ENCODE measurements at places on chromosomes 12 and 14. TPM values are rescaled to one million over a fixed set of nuclear protein-coding genes. Genes with fewer than 3 reads are reported as not detected.

RAD51AP1 gene
- 76.0 TPM for total RNA-seq

OVCH1 gene
- total RNA-seq = 0.43 TPM

DNA sequence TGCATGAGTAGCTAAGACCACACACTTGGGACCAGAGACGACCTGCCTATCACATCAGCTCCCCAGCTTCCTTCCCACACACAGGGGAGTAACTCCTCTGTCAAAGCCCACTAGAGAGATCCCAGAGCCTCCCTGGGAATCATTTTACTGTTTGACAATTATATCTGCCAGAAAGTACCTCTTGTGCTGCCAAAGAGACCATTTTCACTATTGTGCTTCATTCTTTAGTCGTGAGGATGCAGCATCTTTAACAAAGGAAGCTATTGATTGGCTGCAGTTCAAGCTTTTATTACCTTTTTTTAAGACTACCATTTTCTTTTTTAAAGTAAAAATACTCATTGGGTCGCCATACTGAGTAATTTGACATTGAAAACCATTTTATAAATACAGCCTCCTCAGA lies 194.5 kb upstream of the RGS6 start:
- H3K36me3 ChIP-seq = peaks cover 51% of the 10 kb centered on the region
- no peak overlapping the region for H3K4me3 ChIP-seq
- no peak overlapping the region for H3K27ac ChIP-seq
- no peaks in the 10 kb centered on the region for H3K4me1 ChIP-seq
- H3K27me3 ChIP-seq = no peaks in the 10 kb centered on the region

RBM25 gene
- 121 TPM for total RNA-seq

LRRK2 gene
- 1.4 TPM for total RNA-seq

- peak; percentile 76 for DNase-seq
- H3K27ac ChIP-seq = no peak overlapping the region
- no peak overlapping the region for H3K4me3 ChIP-seq
- H3K27me3 ChIP-seq = peaks cover 4% of the 10 kb centered on the region
These were observed 55.3 kb downstream of the VCPKMT start for GRCh38 chr14:50060871-50061663.

DNA sequence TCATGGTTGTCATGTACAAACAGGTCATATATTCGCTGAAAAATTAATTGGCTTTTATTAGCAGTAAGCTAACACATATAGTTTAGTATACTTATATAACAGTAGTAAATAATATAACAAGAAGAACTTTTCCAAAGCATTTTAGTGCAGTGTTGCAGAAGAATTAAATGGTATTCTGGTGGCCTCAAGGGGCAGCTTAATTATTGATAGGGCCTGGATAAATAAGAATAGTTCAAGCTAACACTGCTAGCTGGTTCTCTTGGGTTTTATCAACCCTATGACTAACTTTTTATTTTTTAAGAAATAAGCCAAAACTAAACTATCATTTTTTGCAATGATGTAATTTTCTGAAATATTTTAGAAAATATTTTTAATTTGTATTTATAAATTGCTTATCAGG lies 152.1 kb downstream of the SRGAP1 start:
- H3K27ac ChIP-seq = no peak overlapping the region
- no peak overlapping the region for H3K4me3 ChIP-seq
- H3K4me1 ChIP-seq = peaks cover 4% of the 10 kb centered on the region
- H3K36me3 ChIP-seq = no peaks in the 10 kb centered on the region

- H3K36me3 ChIP-seq = no peaks in the 10 kb centered on the region
- peaks cover 15% of the 10 kb centered on the region for H3K27me3 ChIP-seq
- DNase-seq = peak; percentile 31
- peaks cover 2% of the 10 kb centered on the region for H3K4me1 ChIP-seq
These were observed 125.0 kb upstream of the CCND2 start for GRCh38 chr12:4148418-4149056.

DNA sequence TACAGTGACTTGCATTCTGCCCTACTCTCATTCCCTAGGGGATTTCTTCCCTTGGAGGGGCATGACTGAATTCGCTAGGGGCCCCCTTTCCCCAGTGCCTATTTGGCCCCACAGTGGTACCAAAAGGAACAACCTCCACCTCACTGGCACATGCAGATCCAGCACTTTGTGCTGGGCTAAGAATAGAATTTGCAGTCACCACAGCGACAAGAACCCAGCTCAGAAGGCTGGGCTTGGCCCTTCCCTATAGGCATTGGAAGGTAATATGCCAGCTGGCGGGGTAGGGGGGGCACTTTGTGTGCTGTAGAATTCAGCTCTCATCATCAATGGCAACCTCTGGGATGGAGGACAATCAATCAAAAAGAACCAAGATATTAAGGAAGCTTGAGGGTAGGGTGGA lies 13.9 kb downstream of the BAZ2A start:
- H3K27ac ChIP-seq = no peak overlapping the region
- no peak overlapping the region for H3K4me3 ChIP-seq
- peaks cover 3% of the 10 kb centered on the region for H3K4me1 ChIP-seq
- no peaks in the 10 kb centered on the region for H3K27me3 ChIP-seq
- H3K36me3 ChIP-seq = peaks cover 76% of the 10 kb centered on the region

- H3K4me1 ChIP-seq = no peaks in the 10 kb centered on the region
- no peaks in the 10 kb centered on the region for H3K36me3 ChIP-seq
- no peaks in the 10 kb centered on the region for H3K27me3 ChIP-seq
- H3K4me3 ChIP-seq = no peak overlapping the region
- no peak for DNase-seq
These were observed 10.9 kb upstream of the PIK3C2G start for GRCh38 chr12:18250313-18250916.

GRCh38 chr12:27048822-27049752 lies 26.7 kb downstream of the MED21 start:
- DNase-seq = no peak
- H3K27ac ChIP-seq = no peak overlapping the region
- no peak overlapping the region for H3K4me3 ChIP-seq

ALG10 gene
- 16.0 TPM for total RNA-seq

Measured in endodermal cell (in vitro differentiated cells).